ENCODE measurements at places on chromosomes 12 and 14.

DNA sequence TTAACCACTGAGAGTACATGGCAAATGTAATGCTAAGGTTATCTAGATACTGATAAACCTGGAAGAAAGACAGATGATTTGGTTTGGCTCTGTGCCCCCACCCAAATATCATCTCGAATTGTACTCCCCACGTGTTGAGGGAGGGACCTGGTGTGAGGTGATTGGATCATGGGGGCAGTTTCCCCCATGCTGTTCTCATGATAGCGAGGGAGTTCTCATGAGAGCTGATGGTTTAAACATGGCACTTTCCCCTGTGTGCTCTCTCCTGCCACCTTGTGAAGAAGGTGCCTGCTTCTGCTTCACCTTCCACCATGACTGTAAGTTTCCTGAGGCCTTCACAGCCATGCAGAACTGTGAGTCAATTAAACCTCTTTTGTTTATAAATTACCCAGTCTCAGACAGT, 14.2 kb downstream of the NOXRED1 start:
- DNase-seq = no peak

DNA sequence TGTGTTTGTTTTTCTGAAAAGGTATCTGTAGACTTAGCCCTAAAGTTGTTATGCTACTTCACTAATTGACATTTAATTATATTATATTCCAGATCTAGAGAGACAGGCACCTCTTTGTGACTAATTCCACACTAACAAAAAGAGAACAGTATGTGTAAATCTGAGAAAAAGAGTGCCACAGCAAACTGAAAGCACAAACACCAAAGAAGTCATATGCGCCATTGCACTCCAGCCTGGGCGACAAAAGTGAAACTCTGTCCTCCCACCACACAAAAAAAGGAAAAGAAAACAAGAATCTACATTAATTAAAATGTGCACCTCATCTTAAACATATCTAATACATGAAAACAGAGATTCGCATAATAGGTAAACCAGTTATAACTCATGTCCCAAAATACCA, 4.4 kb upstream of the CSRNP2 start:
- DNase-seq = no peak

DNA sequence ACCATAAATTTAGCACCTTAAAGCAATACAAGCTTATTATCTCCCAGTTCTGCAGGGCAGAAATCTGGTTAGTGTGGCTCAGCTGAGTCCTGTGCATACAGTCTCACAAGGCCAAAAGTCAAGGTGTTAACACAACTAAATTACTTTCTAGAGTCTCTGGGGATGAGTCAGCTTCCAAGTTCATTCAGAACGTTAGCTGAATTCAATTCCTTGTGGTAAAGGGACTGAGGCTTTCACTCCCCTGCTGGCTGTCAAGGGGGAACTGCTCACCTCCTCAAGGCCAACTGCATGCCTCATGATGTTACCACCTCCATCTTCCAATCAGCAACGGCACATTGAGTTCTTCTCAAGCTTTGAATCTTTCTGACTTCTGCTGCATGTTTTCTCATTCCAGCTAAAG, 27.6 kb downstream of the EML5 start:
- DNase-seq = no peak

DNA sequence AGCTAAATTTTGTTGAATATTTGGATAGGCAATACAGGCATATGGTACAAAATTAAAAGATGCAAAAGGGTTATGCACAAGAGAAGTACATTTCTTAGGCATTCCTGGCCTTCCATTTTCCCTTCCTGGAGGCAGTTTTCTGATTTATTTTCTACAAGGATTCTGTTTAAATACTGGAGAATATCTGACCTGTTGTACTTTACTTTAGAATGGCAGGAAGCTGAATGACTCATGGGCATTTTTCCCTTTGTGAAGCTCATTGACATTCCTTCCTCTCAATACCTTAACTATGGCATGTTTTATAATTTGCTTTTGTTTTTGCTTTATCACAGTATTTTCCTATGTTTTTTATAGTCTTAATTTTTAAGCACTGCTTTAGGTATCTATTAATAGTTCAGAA, 62.7 kb downstream of the RCOR1 start:
- no peak for DNase-seq

DNA sequence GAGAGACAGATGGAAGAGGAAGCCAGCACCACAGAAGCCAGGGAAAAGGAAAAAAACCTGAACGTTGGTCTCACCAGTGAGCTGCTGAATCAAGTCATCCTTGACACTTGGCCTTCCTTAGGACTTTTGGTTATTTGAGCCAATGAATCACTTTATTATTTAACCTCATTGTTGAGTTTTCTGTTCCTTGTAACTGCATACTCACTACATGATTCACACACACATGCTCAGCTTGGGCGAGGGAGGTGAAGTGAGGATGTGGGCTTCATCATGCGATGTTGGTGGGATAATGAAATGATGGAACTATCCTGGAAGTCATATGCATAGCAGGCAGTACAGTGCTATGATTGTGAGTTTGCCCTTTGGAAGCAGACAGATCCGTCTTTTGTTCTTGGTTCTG, 40.6 kb upstream of the RPH3A start:
- no peak for DNase-seq

DNA sequence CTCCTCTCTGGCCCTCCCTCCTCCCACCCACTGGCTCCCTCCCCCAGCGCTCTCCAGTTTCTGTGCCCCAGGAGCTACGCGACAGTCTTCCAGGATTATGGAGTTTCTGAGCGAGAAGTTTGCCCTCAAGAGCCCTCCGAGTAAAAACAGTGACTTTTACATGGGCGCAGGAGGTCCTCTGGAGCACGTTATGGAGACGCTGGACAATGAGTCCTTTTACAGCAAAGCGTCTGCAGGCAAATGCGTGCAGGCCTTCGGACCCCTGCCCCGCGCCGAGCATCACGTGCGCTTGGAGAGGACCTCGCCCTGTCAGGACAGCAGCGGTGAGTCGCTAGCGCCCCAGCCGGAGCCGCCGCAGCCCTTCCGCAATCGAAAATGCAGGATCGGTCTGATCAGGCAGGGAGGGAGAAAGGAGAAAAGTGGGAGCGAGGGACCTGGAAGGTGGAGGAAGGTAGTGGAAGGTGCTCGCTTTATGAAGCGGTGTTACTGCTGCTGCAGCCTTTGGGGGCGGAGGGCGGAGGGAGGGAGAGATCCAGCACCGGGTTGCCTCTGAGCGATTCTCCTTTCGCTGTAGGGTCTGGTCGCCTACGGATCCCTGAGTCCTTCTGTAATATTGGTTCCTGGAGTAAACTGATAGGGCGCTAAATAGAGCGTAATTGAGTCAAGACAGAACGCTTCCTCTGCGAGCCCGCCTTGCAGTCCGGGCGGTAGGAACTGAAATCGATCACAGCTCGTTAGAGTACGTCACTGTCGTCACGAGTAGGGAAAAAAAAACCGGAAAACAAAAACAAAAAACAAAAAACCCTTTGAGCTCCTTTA, at the start of gene ALX1:
ALX1 (plus strand) TSS at position 56 of the 819 bp plus-strand sequence; CDS start at position 98, 42 bp downstream.
- peak; percentile 67 for DNase-seq

DNA sequence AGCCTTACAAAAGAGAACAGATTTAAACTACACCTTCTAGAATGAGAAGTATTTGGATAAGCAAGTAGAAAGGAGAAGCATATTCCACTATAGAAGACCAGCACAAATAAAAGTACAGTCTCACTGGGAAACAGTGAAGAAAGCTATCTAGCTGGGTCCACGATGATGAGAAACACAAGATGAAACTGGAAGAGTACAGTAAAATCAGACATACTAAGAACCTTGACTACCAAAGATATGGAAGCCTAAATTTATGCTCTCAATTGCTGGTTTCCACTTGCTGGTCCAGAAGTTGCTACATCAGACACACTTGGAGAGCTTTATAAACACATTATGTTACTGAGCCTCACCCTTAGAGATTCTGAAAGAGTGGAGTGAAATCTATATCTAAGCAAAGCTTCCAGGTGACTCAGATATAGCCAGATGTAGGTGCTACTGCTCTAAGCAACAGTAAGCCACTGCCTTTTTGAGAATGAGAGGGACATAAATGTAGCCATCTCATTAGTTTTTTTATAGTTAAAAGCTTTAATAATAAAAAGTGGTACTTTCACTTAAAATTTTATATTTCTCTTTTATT, 96.3 kb upstream of the BBS10 start:
- no peak for DNase-seq

GRCh38 chr12:6345319-6346091, 3.6 kb upstream of the TNFRSF1A start:
- no peak for DNase-seq

GRCh38 chr12:45615268-45615667, 114.2 kb upstream of the ARID2 start:
- DNase-seq = no peak

DNA sequence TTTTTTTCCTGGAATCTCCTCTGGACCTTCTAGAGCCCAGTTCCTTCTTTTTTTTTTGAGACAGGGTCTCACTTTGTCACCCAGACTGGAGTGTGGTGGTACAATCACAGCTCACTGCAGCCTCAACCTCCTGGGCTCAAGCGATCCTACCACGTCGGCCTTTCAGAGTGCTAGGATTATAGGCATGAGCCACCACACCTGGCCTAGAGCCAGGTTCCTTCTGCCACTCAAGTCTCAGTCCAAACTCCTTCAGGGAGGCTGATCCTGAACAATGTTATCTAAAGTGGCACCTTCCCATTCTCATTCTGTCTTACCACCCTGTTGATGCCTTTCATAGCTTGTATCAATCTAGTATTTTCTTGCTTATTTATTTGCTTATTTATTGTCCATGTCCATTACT, 22.3 kb upstream of the ELK3 start:
- DNase-seq = no peak

- DNase-seq = no peak
Observed at GRCh38 chr14:101442451-101442850, 118.8 kb upstream of the DIO3 start.
